ENCODE measurements at places on chromosomes 12 and 14.

GRCh38 chr12:55684761-55685370 is 22.8 kb downstream of the ITGA7 start:
- no peak overlapping the region for H3K27ac ChIP-seq
- H3K4me1 ChIP-seq, result peaks cover 34% of the 10 kb centered on the region
- no peak overlapping the region for H3K4me3 ChIP-seq
- H3K36me3 ChIP-seq, result no peaks in the 10 kb centered on the region
- peaks cover 3% of the 10 kb centered on the region for H3K27me3 ChIP-seq
- no peak for DNase-seq

- no peaks in the 10 kb centered on the region for H3K27me3 ChIP-seq
- DNase-seq, result no peak
- H3K27ac ChIP-seq, result no peak overlapping the region
- H3K4me3 ChIP-seq, result no peak overlapping the region
- peaks cover 9% of the 10 kb centered on the region for H3K4me1 ChIP-seq
These were observed 24.4 kb upstream of the FRMD6 start for GRCh38 chr14:51627313-51627712.

- DNase-seq, result no peak
- peaks cover 3% of the 10 kb centered on the region for H3K27me3 ChIP-seq
- H3K4me3 ChIP-seq, result no peak overlapping the region
- H3K4me1 ChIP-seq, result peaks cover 21% of the 10 kb centered on the region
- no peaks in the 10 kb centered on the region for H3K36me3 ChIP-seq
These were observed 417.5 kb downstream of the LRIG3 start for GRCh38 chr12:58502841-58503240.

DNA sequence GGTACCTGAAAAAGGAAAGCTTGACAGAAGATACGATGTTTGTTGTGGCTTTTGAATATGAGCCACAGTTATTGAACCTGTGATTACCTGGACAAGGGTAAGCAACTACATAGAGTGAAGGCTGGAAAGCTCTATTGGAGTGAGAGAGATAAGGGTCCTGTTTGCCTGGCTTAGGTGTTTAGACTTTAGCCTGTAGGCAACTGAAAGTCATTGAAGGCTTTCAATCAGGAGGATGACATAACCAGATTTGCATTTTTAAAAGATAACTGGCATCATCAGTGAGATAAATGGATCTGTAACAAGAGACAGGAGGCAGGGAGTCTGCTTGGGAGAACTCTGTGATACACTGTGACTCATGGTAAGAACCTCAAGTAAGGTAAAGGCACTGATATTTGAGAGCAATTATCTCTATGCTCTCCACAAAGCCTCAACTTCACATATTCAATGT is 128.9 kb upstream of the SOX5 start:
- no peaks in the 10 kb centered on the region for H3K36me3 ChIP-seq
- no peaks in the 10 kb centered on the region for H3K27me3 ChIP-seq
- H3K4me1 ChIP-seq, result peaks cover 38% of the 10 kb centered on the region
- no peak overlapping the region for H3K4me3 ChIP-seq

DNA sequence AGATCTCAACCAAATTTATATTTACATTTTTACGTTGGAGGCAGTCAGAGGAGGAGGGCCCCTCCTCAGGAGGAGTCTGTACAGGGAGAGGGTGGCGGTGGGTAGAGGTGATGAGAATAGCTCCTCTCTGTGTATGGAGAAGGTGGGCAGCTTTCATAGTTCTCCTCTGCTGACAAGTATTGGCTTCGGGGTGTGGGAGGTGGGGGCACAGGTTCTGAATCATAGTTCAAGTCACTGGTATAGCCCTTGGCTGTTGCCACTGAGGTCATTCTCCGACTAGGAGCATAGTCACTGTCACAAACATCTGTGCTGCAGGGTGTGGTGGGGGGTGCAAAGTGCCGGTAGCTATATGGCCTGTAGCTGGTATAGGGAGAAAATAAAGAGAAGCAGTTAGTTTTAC is 50.3 kb downstream of the BCL2L14 start:
- no peak for DNase-seq
- peaks cover 52% of the 10 kb centered on the region for H3K36me3 ChIP-seq
- peaks cover 3% of the 10 kb centered on the region for H3K27me3 ChIP-seq
- H3K4me1 ChIP-seq, result no peaks in the 10 kb centered on the region
- no peak overlapping the region for H3K4me3 ChIP-seq

- no peaks in the 10 kb centered on the region for H3K4me1 ChIP-seq
- H3K36me3 ChIP-seq, result peaks cover 4% of the 10 kb centered on the region
- H3K27ac ChIP-seq, result no peak overlapping the region
These were observed 17.2 kb downstream of the TXNRD1 start for GRCh38 chr12:104232609-104233280.

DNA sequence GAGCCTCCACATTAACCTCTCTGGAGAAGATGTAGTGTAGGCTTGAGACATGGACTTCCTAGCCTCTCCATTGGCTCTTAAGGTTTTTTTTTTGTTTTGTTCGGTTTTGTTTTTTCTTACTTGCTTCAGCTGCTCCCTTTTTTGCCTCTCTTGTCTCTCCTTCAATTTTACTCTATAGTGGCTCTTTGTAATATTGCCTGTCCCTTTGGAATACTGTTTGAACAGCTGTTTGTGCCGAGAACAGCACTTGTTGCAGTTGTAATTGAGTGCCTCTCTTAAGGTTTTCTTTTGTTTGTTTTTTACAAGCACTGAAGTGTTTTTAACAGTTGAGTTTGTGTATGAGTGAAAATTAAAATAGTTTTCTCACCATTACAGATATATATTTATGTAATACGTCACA is 567.7 kb downstream of the LRFN5 start:
- no peaks in the 10 kb centered on the region for H3K36me3 ChIP-seq
- peaks cover 7% of the 10 kb centered on the region for H3K27me3 ChIP-seq
- H3K4me3 ChIP-seq, result no peak overlapping the region

- peaks cover 66% of the 10 kb centered on the region for H3K36me3 ChIP-seq
- H3K4me3 ChIP-seq, result no peak overlapping the region
- no peaks in the 10 kb centered on the region for H3K27me3 ChIP-seq
- no peak overlapping the region for H3K27ac ChIP-seq
- no peaks in the 10 kb centered on the region for H3K4me1 ChIP-seq
- DNase-seq, result no peak
These were observed 4.5 kb upstream of the PRR4 start for GRCh38 chr12:10853776-10854175.

- peak overlapping the region; percentile 96 for H3K4me3 ChIP-seq
- H3K27me3 ChIP-seq, result peaks cover 30% of the 10 kb centered on the region
- H3K36me3 ChIP-seq, result peaks cover 4% of the 10 kb centered on the region
- DNase-seq, result peak; percentile 79
- H3K4me1 ChIP-seq, result peaks cover 67% of the 10 kb centered on the region
- H3K27ac ChIP-seq, result peak overlapping the region; percentile 95
These were observed 1.8 kb upstream of the LRFN5 start for GRCh38 chr14:41604721-41605531.

DNA sequence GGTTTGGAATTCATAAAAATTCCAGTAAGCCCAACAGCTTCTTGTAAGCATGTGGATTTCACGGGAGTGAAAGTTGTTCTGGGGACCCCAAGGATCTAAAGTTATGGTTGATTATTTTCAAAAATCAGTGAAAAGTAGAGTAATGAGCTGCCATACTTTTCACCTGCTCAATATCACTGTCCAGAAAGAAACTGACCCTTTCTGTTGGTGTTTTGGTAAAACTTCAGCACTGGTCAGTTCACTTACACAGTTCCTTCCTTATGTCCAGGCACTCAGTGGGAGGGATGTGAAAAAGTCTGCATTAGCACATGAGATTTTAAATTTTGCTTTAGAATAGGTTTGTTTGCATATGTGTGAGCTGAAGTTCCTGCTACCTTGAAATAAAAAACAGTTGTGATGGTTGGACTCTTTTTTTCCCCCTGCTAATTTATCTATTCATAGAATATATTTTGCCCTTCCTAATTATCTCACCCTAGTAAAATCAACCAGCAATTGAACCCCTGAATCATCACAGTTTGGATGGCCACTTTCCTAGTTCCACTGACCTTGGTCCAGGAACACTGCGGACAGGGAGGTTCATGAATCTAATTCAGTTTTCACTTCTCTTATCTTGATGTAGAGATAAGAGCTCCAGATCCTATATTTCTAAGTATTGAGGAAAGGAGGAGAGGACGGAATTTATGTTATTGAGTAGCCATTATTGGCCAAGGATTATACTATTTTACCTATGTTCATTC is 25.8 kb downstream of the CFL2 start:
- no peak for DNase-seq
- H3K27ac ChIP-seq, result no peak overlapping the region
- no peak overlapping the region for H3K4me3 ChIP-seq
- H3K27me3 ChIP-seq, result peaks cover 4% of the 10 kb centered on the region

DNA sequence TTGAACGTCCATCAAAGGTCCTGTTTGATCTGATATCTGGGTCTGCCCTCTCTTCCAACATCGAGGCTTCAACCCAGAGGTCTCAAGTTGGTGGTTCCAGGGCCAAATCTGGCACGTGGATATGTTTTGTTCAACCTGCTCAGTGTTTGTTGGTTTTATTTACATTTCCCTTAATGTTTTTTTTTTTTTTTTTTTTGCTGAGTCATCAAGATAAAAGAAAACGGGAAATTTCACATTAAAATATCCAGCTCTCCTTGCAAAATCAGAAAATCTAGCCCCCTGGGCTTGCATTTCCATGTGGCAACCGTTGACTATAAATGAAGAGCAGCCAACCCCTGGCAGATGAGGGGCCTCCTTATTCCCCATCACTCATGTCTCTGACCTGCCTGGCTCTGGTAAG is 765.6 kb upstream of the TBX3 start:
- H3K27ac ChIP-seq, result no peak overlapping the region
- peak overlapping the region; percentile 14 for H3K4me3 ChIP-seq
- H3K36me3 ChIP-seq, result no peaks in the 10 kb centered on the region
- H3K27me3 ChIP-seq, result peaks cover 32% of the 10 kb centered on the region

DNA sequence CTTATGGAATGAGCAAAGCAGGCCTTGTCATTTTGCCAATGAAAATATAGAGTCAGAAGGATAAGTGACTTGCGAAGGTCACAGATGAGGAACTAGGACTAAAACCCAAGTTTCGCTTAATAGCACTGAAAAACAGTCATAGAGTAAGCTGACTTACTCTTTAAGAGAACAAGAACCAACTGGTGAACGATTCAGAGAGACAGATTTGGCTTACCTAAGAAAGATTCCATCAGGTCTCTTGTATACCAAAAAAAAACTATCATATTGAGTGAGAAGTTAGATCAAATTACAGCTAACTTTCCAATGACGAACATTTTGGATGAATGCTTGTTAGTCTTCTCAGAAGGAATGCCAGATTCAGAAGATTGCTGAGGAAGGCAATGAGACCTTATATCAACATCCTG is 74.2 kb downstream of the ZFC3H1 start:
- no peaks in the 10 kb centered on the region for H3K36me3 ChIP-seq
- peaks cover 5% of the 10 kb centered on the region for H3K4me1 ChIP-seq
- DNase-seq, result no peak
- no peaks in the 10 kb centered on the region for H3K27me3 ChIP-seq

DNA sequence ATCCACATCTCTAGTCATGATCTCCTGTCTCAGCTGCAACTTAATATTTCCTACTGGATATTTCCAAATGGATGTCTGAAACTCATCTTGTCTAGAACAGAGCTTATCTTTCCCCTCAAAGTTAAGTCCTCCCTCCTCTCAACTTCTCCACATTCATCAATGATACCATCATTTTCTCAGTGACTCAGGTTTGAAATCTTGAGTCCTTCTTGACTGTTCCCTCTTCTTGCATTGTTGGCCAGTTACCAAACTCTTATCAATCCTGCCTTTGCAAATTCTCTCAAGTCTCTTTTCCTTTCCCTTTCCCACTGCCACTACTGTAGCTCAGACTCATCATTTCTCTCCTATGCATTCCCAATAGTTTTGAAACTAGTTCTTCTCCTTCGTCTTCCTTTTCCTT is 14.3 kb upstream of the CHURC1 start:
- DNase-seq, result no peak
- H3K4me1 ChIP-seq, result no peaks in the 10 kb centered on the region
- peaks cover 15% of the 10 kb centered on the region for H3K27me3 ChIP-seq

DNA sequence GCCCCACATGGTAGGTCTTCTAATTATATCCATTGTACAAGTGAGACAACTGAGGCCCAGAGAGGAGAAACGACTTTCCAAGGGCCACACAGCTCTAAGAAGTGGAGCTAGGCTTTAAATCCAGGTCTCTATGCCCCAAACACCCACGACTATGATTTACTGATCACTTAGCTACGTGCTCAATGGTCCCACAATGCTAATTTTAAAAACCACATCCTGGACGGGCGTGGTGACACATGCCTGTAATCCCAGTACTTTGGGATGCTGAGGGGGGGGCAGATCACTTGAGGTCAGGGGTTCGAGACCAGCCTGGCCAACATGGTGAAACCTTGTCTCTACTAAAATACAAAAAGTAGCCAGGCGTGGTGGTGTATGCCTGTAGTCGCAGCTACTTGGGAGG is 8.4 kb upstream of the MLEC start:
- H3K36me3 ChIP-seq, result no peaks in the 10 kb centered on the region
- peaks cover 5% of the 10 kb centered on the region for H3K27me3 ChIP-seq
- no peaks in the 10 kb centered on the region for H3K4me1 ChIP-seq
- no peak overlapping the region for H3K4me3 ChIP-seq
- DNase-seq, result no peak
- H3K27ac ChIP-seq, result no peak overlapping the region

- no peak overlapping the region for H3K4me3 ChIP-seq
- no peaks in the 10 kb centered on the region for H3K36me3 ChIP-seq
These were observed 268.2 kb downstream of the PCNX1 start for GRCh38 chr14:71175491-71175890.

DNA sequence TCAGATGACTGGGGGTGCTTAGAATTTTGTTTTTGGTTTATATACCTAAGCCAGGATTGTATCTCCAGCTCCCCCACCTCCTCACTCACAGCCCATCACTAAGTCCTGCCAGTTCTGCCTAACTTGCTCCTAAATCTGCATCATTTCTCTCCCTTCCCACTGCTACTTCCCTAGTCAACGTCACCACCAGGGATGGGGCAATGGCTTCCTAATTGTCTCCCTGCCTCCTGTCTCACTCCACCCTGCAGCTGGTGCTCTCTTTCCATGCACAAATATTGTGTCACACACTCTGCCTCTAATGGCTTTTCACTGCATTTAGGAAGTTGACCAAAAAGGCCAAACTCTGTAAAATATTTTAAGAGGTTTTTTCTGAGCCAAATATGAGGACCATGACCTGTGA is 11.5 kb downstream of the OAS2 start:
- no peaks in the 10 kb centered on the region for H3K4me1 ChIP-seq
- H3K4me3 ChIP-seq, result no peak overlapping the region
- DNase-seq, result no peak
- no peaks in the 10 kb centered on the region for H3K36me3 ChIP-seq
- H3K27ac ChIP-seq, result no peak overlapping the region

All from nephron progenitor cell (in vitro differentiated cells).